Stimulated activated CD4-positive, alpha-beta T cell treated with anti-CD3 and anti-CD28 coated beads, Interleukin-1b, Interleukin-23, amount 100 ng/mL, for 1 hour (primary cell): ENCODE measurements at places on chromosomes 7 and 10.

- no peak for DNase-seq
Measured at GRCh38 chr7:135286876-135287275, 53.2 kb downstream of the STRA8 start.

- no peak for DNase-seq
Measured at GRCh38 chr10:106935978-106936451, 228.5 kb downstream of the SORCS1 start.

GRCh38 chr10:31770307-31770902 lies 158.2 kb downstream of the ARHGAP12 start:
- no peak for DNase-seq

GRCh38 chr7:90262438-90262837 lies 17.5 kb downstream of the CFAP69 start:
- DNase-seq: no peak

- no peak for DNase-seq
Measured at GRCh38 chr7:38673795-38674194, 42.6 kb upstream of the AMPH start.

DNA sequence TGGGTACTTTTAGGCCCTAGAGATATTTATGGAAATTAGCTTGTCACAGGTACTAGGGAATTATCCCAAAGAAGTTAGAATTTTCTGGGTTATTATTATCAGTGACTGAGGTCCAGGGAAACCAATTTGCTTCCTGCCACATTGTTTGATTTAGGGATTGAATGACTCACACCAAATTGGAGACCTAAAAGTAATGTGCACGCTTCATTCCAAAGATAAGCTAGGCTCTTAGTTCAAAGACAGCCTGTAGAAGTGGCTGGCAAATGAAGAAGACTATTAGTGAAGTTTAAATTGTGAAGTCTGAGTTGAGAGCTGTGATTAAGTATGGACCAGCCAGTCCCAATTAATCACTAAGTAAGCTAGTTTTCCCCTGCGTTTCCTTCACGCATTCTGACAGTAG lies 188.1 kb upstream of the MYO3A start:
- no peak for DNase-seq

GRCh38 chr10:62048470-62048869 lies 147.0 kb downstream of the ARID5B start:
- DNase-seq: no peak

GRCh38 chr7:136033413-136034031 lies 56.4 kb upstream of the MTPN start:
- no peak for DNase-seq

DNA sequence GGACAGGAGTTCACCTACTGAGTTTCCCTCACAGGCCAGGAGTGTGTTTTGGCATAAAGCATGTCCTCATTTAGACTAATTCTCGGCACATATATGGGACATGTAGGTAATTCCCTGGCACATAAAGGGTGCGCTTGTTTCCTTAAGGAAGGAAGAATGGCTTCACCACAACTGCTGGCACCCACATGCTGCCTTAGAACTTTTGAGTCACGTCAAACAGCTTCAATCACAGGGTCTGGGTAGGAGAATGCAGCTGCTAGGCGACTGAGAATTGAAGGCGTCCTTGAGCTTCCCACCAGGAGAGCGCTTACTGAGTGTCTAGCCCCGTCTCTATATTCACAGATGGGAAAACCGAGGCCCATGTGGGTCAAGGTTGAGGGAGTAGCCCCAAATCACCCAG lies 146.1 kb downstream of the CHN2 start:
- DNase-seq: no peak

DNA sequence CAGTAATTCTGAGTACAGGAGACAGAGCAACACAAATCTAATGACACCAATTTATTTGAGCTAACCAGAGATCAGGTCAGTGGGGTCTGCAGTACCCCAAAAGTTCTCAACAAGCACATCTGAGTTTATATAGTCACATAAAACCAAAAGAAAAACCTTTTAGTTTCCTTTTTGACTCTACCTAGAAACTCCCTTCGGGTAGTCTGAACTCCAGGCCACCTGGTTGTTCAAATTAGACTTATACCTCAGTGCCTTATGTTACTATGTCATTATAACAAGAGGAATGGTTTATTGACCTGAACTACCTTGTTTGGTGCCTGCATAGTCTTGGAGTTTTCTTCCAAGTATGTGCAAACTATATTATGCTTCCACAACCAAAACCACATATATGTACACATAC lies 14.6 kb downstream of the ZCWPW1 start:
- DNase-seq: no peak

DNA sequence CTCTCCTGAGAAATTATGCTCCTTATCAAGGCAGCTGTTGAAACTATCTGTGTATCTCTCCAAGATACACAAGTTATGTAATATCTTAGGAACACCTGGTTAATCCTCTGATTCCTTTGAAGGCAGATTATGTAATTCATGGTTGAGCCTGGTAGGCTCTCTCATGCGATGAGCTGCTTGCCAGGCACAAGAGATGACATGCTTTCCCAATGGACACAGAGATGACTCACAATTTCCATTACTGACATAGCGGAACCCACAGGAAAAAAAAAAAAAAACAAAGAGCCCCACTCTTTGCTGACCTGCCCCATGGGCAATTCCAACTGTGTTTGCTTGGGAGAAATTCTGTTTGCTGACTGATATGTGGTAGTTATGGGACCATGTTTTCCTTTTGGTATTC lies 736.4 kb upstream of the PHF14 start:
- DNase-seq: no peak

DNA sequence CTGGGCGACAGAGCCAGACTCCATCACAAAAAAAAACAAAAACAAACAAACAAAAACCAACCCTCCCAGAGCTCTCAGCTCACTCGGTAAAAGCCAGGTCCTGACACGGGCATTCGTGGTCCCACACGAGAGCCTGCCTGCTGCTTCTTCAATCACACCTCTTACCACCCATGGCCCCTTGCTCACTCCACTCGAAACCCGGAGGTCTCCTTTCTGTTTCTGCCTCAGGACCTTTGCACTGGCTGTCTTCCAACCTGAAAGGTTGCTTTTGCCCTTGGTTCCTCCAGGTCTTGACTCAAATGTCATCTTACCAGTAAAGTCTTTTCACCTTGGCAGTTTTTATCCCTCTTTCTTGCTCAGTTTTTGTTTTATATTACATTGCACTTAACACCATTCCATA lies 169.6 kb downstream of the EVX1 start:
- no peak for DNase-seq

- no peak for DNase-seq
Measured at GRCh38 chr10:124650263-124650662, 93.9 kb downstream of the FAM53B start.
